Caco-2 (cell line): ENCODE measurements at places on chromosomes 7 and 10. TPM values are rescaled to one million over a fixed set of nuclear protein-coding genes. Genes with fewer than 3 reads are reported as not detected.
A peak's percentile ranks its signal among the peaks of the same experiment; 100 is the strongest.

LRRC17 gene
- 0.39 TPM in 1 of 2 replicates, not detected in the other for total RNA-seq

DNA sequence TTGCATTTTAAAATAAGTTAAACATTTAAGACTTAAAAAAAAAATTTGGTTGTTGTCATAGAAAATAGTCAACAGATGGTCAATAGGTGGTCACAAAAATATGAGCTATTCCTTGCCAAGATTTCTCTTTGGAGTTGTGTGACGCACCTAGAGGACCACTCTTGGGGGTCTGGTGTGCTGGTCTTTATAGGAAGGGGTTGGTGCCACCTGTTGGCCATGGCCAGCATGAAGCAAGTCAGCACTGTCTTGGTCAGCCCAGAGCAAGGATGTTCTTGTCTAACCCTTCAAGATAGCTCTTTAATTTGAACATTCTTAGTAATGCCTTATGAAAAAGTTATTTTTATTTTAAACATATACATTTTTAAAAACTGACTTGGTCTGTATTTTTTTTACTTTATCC, 267.9 kb upstream of the CNTNAP2 start:
- DNase-seq = peak; percentile 30
- H3K27ac ChIP-seq = no peak overlapping the region
- H3K27me3 ChIP-seq = no peaks in the 10 kb centered on the region
- no peaks in the 10 kb centered on the region for H3K36me3 ChIP-seq
- no peaks in the 10 kb centered on the region for H3K4me1 ChIP-seq

DNA sequence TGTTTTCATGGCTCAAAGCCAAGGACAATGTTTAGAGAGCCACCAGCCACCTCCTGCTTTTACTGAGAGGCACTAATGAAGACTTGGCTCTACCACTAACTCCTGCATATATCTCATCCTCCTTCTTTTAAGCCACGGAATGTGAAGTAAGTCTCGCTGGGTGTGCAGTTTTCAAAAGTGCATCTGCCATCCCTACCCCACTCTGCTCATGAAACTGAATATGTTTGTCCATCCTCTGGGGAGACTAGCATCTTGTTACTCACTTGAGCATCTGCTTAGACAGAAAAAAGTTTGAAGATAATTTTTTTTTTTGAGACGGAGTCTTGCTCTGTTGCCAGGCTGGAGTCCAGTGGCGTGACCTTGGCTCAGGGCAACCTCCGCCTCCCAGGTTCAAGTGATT, 40.8 kb downstream of the EPDR1 start:
- no peaks in the 10 kb centered on the region for H3K36me3 ChIP-seq
- no peak overlapping the region for H3K4me3 ChIP-seq
- no peaks in the 10 kb centered on the region for H3K4me1 ChIP-seq

- no peak overlapping the region for H3K27ac ChIP-seq
- H3K4me1 ChIP-seq = no peaks in the 10 kb centered on the region
These were observed 237.9 kb upstream of the CTBP2 start for GRCh38 chr10:125398270-125398669.

GRCh38 chr10:58637352-58637751, 124.7 kb downstream of the BICC1 start:
- peak overlapping the region; percentile 66 for H3K27ac ChIP-seq
- H3K4me3 ChIP-seq = no peak overlapping the region
- no peaks in the 10 kb centered on the region for H3K36me3 ChIP-seq
- peaks cover 59% of the 10 kb centered on the region for H3K4me1 ChIP-seq
